ENCODE measurements at places on chromosomes 5 and 9.
A peak's percentile ranks its signal among the peaks of the same experiment; 100 is the strongest.

DNA sequence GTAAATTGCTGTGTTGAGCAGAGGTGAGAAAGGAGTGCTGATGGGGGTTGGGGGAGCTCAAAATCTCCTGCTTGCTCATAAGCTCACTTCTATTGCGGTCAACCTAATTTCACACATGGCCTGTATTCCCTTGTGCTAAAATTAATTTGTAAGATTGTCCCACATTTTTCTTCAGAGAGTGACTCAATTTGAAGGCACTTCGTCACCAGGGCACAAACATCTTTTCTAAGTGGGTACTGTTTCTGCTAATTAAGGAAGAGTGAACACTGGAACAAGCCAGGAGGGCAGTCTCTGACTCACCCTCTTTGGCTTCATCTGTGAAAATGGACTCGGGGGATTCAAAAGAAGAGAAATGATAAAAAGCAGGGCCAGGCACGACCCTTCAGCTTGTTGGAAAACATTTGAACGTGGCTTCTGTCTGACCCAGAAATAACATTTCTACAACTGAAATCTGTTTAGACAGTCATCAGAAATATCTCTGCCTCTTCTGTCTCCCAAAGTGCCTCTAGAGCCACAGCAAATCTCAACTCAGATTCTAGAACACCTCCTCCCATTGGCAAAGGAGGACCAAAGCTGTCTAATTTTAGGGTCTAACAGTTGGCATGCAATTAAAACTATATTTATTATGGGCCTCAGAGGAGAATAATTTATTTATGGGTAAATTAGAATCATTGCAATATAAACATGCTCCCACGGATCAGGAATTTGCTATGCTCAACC, 49.8 kb downstream of the FEM1C start:
- DNase-seq, result no peak

DNA sequence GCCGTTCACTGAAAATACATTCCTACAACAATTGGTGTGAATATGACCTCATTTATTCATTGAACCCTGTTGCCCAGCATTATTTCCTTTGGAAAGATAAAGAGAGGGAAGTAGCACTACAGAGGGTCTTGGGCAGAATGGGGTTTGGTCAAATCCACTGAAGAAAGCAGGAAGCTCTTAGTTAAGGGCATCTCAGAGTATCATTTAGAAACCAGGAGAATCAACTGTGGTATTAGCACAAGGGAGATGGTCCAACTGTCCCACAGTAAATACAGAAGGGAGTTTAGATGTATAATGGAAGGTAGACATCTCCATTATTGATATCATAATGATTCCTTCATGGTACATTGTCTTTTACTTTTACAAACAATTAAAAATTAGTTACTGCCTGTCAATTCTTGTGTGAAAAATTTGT, 47.1 kb downstream of the LIX1 start:
- DNase-seq, result no peak

DNA sequence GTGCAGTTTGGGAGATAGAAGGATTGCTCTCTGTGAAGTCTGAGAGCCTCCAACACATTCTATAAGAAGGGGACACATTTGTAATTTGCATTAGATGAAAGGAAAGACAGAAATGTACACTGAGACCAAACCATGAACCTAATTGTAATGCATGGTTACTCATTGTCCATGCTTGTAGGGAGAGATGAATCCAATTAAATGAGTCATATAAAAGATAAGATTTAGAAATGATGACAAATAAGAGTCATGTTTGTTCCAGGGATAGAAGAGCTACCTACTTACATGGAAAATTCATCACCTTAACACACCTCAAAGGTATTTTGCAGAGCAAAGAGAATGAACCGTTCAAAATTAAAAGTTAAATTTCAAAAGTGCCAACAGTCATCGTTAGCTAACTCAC, 85.1 kb downstream of the FBXL7 start:
- DNase-seq, result no peak

- DNase-seq, result no peak
Measured at GRCh38 chr9:80326105-80326504, 754.3 kb downstream of the TLE4 start.

DNA sequence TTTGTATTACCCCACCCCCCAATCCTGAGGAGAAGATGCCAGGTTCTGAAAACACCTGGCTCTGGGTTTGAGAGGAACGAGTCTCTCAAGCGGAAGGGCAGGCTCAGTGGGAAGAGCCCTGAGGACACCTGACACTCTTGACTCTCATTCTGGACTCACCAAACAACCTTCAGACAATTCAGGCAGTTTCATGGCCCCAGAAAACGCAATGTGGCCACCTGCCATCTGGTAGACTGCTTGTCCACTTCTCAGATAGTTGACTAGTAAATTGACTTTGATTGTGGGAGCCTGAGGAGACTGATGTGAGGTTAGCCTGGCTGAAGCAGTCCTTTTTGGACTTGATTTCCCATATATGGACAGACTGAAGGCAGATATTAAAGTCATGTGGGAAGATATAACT, 117.5 kb upstream of the FSTL4 start:
- no peak for DNase-seq

- no peak for DNase-seq
Measured at GRCh38 chr5:99133921-99134320, 205.1 kb upstream of the CHD1 start.

GRCh38 chr9:36301227-36301626, 43.0 kb upstream of the GNE start:
- no peak for DNase-seq

GRCh38 chr5:122727112-122727541, 47.8 kb upstream of the SNX2 start:
- no peak for DNase-seq

GRCh38 chr5:134005417-134006061, 764 bp upstream of the VDAC1 start:
- DNase-seq, result peak; percentile 15

DNA sequence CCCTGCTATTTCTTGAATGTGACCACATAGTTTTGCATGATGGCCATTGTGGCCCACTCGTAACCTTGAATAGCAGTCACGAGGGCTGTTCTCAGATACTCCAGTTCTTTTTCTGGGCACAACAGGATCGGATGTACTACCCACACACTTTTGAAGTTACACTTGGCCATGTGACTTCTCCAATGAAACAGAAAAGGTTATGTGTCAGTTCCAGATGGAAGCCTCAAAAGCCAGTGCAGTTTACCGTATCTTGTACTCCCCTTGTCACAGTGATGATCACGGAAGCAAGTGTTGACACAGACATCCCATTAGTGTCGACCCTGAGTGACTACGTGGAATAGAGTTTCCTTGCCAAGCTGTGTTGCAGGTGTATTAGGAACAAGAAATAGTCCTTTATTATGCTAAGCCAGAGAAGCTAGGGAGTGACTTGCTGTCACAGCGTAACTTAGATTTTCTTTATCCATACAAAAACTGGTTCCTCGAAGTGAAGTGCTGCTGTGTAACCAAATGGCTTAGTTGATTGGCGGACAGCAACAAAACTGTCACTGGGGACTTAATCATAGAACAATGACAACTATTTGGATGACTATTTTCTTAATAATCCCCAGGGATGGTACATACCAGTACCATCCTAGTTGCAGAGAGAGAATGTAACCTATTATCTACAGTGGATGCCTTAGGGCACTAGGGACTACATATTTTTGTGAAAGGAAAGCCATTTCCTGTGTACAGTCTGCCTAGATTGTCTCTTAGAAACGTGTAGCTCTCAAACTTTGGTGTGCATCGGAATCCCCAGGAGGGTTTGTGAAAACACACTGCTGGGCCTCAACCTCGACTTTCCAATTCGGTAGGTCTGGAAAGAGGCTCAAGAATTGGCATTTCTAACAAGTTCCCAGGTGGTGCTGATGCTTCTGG, 90.1 kb upstream of the DMRT1 start:
- no peak for DNase-seq

DNA sequence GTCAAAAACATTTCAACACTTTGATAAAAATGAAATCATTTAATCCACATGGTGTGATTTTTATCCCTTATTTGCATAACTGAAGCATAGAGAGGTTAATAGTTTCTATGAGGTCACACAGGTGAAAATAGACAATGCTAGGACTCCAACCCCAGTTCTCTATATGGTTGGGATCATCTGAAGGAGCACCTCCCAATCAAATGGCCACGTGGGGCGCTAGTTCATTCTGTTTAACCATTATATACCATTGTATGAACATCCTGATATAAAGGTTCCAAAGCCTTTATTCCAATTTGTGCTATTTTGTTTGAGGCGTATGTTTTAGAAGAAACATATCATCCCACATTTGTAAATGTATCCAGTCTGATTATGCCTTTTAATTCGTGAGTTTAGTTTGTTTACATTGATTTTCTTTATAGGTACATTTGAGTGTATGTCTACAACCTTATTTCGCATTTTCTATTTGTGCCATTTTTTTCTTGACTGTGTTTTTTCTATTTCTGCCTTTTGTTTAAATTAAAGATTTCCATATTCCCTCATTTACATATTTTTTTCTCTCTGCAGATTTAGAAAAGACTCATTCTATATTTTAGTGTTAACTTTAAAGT, 1092.0 kb downstream of the MAT2B start:
- DNase-seq, result no peak

- no peak for DNase-seq
Measured at GRCh38 chr9:32172256-32172655, 212.2 kb upstream of the ACO1 start.

- peak; percentile 24 for DNase-seq
Measured at GRCh38 chr9:18393340-18394130, 80.4 kb upstream of the ADAMTSL1 start.

DNA sequence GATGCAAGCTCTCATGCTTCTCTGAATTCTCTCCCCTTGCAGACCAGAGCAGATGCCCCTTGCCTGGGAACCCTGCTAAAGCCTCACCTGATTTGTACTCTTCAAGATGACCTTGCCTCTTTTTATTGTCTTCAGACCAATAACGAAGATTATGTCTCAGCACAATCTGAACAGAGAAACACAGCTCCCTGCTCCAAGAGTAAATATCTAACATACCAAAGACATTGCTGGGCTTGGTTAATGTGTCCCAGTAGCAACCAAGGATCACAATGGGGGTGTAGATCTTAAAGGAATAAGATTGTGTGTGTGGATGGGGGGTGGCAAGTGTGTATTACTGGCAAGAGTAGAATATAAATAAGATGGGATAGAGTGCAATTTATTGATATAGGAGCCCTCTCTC, 67.6 kb upstream of the LHFPL2 start:
- no peak for DNase-seq

- DNase-seq, result no peak
Measured at GRCh38 chr9:318646-319045, 104.0 kb downstream of the DOCK8 start.

DNA sequence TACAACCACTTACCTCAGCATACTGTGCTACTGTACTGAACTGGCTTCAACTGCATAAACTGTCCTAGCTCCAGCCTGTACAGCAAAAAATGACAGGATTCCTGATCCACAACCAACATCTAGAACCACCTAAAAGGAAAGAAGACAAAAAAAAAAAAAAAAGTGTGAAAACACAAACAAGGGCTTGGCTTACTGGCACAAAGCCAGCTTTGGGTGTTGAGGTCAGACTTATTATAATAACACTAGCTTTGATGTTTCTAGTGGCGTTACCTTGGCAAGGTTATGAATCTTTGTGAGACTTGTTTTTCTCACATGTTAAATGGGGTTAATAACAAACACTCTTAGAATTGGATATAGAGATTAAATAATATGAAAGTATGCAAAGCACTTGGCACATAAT, 148.5 kb upstream of the PUM3 start:
- no peak for DNase-seq

DNA sequence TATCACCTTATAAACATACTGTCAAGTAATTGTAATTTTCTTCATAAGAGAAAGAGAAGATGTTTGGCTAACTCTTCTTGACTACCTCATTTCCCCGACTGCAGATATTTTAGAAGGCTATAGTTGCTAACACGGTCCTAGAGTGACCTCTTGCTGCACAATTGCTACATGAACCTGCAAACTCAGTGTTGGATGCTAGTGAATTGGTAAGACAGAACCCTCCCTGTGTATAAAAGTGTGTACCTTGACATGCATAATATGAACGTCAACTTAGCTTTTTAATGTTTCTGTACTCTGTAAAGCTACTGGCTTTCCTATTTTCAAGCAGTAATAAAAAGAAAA, 46.7 kb upstream of the CER1 start:
- no peak for DNase-seq

GRCh38 chr9:96242811-96243210, 59.2 kb downstream of the HSD17B3 start:
- DNase-seq, result no peak

DNA sequence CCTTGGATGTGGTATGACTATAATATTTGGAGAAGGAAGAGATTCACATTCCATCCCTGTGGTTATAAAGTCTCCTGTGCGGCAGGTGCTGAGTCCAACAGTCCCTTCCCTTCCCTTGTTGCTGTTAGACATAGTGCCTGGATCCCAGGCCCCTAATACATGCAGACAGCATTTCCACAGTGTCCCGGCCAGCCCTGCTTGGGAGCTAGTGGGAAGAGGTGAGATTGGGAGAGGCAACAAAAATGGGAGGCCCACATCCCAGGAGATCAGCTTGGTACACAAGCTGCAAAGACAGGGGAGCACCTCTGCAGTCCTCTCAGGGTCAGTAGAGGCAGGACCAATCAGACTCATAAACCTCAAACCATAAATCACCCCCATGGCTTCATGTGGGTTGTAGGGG, 3.3 kb upstream of the NEURL1B start:
- no peak for DNase-seq

DNA sequence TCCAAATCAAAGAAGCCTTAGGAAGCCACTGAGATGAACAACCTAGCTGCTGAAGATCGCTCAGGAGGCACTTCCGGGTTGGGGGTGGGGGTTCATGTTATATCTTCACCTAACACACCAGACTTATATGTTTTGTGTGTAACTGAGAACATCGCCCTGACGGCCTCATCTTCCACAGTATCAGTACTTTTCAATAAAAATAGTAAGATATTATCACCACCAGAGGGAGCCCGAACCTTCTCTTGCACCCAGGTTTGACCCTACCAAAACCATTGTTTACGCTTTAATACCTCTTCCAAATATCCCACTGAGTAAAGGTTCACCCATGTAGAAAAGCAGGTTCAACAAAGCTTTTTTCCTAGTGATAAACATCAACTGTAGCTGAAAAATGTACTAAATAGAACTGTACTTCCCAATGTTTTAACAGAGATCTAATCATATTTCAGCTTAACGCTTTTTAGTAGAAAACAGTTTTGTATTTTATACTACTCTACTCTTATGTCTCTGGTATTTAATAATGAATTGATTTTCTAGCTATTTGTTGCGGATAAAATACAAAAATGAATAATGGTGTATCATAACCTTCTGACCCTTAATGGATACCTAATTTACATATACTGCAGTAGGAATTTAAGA, 244.0 kb downstream of the EPB41L4A start:
- DNase-seq, result no peak

Measured in right renal cortex interstitium (tissue), 3 donors.